Fibroblast of lung (primary cell): ENCODE measurements at places on chromosomes 6 and 20. TPM values are rescaled to one million over a fixed set of nuclear protein-coding genes. Genes with fewer than 3 reads are reported as not detected.

DNA sequence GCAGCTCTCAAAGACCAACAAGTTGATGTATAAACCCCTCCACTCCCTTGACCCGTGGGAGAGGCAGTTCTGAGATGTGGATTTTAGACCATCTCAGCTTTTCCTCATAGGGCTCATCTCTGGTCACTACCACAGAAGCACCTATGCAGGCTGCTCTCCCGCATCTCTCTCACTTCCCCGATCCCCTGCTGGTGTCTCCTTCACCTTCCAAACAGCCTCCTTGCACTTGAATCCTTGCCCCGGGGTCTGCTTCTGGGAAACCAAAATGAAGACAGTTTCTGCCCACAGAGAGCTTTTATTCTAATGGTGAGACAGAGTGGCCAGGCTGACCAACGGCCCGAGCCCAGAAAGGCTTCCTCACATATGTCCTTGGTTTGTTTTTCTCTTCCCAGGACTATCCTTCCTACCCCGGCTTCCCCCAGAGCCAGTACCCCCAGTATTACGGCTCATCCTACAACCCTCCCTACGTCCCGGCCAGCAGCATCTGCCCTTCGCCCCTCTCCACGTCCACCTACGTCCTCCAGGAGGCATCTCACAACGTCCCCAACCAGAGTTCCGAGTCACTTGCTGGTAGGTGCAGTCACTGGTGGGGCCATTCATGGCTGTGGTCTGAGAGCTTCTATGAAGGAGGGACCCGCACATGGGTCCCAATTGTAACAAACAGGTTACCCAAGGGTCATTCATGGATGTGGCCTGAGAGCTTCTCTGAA is 179.3 kb downstream of the EYA2 start:
- DNase-seq, result no peak

Gene COL21A1
- total RNA-seq, result 2.3 and 6.9 TPM in 2 replicates

Gene FAM209A
- not detected in 2 replicates for total RNA-seq

- DNase-seq, result peak; percentile 75
These were observed 279.7 kb downstream of the CDC5L start for GRCh38 chr6:44667226-44667625.

GRCh38 chr6:99232056-99232455 is 117.4 kb downstream of the FAXC start:
- no peak for DNase-seq

Gene BMP6
- under 0.01 TPM in 2 replicates for total RNA-seq

GRCh38 chr6:2695454-2696095 is 55.1 kb downstream of the MYLK4 start:
- DNase-seq, result peak; percentile 29

DNA sequence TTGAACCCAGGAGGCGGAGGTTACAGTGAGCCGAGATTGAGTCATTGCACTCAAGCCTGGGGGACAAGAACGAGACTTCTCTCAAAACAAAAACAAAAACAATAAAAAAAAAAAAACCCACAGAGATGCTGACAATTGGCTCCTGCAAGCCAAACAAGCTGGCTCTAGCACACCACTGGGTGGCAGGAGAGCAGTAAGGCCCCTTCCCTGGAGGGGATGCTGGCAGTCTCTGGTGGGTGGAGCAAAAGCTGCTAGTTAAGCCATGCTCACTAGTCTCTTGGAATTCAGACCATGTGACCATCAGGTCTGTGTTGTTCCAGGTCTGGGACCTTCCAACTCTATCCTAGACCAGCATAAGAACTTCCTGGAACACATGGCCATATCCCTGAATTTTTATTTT is 18.9 kb upstream of the DSN1 start:
- DNase-seq, result peak; percentile 76

GRCh38 chr6:21918041-21918440 is 324.5 kb downstream of the SOX4 start:
- no peak for DNase-seq

DNA sequence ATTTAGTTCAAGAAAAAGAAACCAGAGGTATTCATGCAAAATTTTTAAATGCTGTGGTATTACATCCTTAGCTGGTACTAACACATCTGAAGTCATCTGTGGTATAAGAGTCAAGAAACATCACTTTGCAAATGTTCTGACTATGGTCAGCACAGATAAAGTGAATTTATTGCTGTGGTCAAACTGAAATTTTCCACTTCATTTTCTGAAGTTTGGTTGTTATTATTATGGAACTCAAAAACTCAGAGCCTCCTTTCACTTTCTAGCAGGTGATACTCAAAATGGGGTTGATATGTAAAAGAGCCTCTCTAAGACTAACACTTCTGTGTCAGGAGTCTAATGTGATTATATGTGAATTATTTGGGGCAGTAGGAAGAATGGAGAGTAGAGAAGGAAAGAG is 257.8 kb downstream of the RNGTT start:
- no peak for DNase-seq

Gene SAPCD1
- 0.26 and 0.50 TPM in 2 replicates for total RNA-seq

Gene LGSN
- total RNA-seq, result under 0.01 TPM in 1 of 2 replicates, not detected in the other

GRCh38 chr20:19016140-19016497 is 196.3 kb upstream of the SLC24A3 start:
- DNase-seq, result no peak

- no peak for DNase-seq
These were observed 9.4 kb downstream of the ACSS1 start for GRCh38 chr20:25048519-25048952.

GRCh38 chr6:116971959-116972358 is 94.9 kb downstream of the RFX6 start:
- DNase-seq, result peak; percentile 23

GRCh38 chr6:29762051-29762450 is 38.8 kb downstream of the HLA-F start:
- no peak for DNase-seq

Gene CLPSL2
- total RNA-seq, result not detected in 2 replicates

Gene C6orf120
- total RNA-seq, result 41.9 and 46.2 TPM in 2 replicates

Gene C6orf52
- 0.26 and 0.33 TPM in 2 replicates for total RNA-seq

- DNase-seq, result no peak
These were observed 77.2 kb downstream of the CDC5L start for GRCh38 chr6:44464527-44465310.

- DNase-seq, result no peak
These were observed 103.1 kb downstream of the LRFN2 start for GRCh38 chr6:40484066-40484465.

GRCh38 chr6:107547451-107547840 is 57.5 kb downstream of the SOBP start:
- DNase-seq, result no peak

Gene COL12A1
- total RNA-seq, result 580 and 1,023 TPM in 2 replicates

DNA sequence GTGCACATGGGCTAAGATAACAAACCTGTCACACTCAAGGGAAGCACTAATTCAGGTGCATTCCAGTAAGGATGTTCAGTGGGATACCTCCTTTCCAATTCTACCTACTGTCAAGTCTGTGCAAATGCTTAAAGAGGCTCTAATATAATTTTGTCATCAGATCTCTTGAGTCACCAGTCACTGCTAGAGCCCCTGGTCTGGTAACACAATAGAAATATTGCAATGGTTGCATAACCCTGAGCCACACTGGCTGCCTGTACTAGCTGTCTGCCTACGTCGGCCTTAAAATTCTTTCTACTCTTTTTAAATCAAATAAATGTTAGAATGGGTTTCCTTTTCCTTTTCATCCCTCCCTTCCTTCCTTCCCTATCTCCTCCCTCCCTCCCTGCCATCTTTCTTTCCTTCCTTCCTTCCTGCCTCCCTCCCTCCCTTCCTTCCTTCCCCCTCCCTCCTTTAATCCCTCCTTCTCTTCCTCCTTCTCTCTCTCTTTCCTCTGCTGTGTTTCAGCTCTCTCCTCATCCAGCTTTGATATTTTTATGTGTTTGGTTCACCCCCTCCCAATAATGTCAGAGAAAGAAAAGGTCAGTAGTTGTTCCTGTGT is 28.1 kb upstream of the OLIG3 start:
- no peak for DNase-seq

Gene CLIC5
- total RNA-seq, result not detected in 2 replicates

Gene COMMD7
- total RNA-seq, result 26.7 and 39.6 TPM in 2 replicates

Gene MYLK2
- under 0.01 TPM in 1 of 2 replicates, not detected in the other for total RNA-seq

- no peak for DNase-seq
These were observed 230.8 kb downstream of the BCAS1 start for GRCh38 chr20:53839423-53840176.

- DNase-seq, result no peak
These were observed 317.0 kb downstream of the CDC5L start for GRCh38 chr6:44704240-44705150.

- DNase-seq, result no peak
These were observed 1.7 kb upstream of the DLL1 start for GRCh38 chr6:170292407-170293158.

Gene NELFE
- total RNA-seq, result 85.5 and 111 TPM in 2 replicates

Gene MDFI
- total RNA-seq, result 0.17 and 3.3 TPM in 2 replicates

GRCh38 chr20:47334022-47334551 is 22.4 kb downstream of the ZMYND8 start:
- DNase-seq, result peak; percentile 97

DNA sequence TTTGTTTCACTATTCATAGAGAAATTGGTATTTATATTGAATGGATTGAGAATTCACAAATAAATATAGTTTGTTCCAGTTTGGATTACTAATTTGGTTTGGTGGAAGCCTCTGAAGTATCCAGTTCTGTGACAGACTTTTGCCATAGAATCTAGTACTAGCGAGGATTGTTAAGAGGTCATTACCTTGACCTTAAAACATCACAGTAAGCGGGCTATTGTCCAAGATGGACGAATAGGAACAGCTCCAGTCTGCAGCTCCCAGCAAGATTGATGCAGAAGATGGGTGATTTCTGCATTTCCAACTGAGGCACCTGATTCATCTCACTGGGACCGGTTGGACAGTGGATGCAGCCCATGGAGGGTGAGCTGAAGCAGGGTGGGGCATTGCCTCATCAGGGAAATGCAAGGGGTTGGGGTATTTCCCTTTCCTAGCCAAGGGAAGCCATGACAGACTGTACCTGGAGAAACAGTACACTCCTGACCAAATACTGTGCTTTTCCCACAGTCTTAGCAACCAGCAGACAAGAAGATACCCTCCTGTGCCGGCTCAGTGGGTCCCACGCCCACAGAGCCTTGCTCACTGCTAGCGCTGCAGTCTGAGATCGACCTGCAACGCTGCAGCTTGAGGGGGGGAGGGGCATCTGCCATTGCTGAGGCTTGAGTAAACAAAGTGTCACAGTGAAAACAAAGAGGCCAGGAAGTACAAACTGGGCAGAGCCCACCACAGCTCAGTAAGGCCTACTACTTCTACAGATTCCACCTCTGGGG is 66.4 kb upstream of the NEDD9 start:
- DNase-seq, result peak; percentile 44

- DNase-seq, result no peak
These were observed 47.4 kb downstream of the HDAC2 start for GRCh38 chr6:113923526-113923925.

Gene HLA-DQB1
- total RNA-seq, result not detected in 2 replicates

DNA sequence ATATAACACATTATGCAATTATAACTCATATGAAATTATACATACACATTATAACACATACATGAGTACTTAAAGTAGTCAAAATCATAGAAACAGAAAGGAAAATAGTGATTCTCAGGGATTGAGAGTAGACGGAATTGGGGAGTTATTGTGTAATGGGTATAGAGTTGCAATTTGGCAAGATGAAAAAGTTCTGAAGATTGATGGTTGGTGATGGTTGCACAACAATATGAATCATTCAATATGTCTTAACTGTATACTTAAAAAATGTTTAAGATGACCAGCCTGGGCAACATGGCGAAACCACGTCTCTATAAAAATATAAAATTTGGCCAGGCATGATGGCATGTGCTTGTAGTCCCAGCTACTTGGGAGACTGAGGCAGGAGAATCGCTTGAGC is 372.7 kb downstream of the CDKAL1 start:
- DNase-seq, result peak; percentile 76

GRCh38 chr6:132235596-132236280 is 165.5 kb downstream of the MOXD1 start:
- DNase-seq, result peak; percentile 38

Gene TOMM34
- 10.5 and 15.5 TPM in 2 replicates for total RNA-seq

- DNase-seq, result no peak
These were observed 63.6 kb upstream of the NOX3 start for GRCh38 chr6:155519176-155519738.

GRCh38 chr6:117496383-117496990 is 14.0 kb downstream of the DCBLD1 start:
- DNase-seq, result peak; percentile 62

Gene TMC2
- total RNA-seq, result under 0.01 TPM in 2 replicates

- no peak for DNase-seq
These were observed 145.2 kb upstream of the AKIRIN2 start for GRCh38 chr6:87847135-87847829.

- no peak for DNase-seq
These were observed 8.9 kb downstream of the KCNK15 start for GRCh38 chr20:44754554-44754953.

GRCh38 chr6:22362361-22362760 is 65.5 kb upstream of the PRL start:
- DNase-seq, result no peak

DNA sequence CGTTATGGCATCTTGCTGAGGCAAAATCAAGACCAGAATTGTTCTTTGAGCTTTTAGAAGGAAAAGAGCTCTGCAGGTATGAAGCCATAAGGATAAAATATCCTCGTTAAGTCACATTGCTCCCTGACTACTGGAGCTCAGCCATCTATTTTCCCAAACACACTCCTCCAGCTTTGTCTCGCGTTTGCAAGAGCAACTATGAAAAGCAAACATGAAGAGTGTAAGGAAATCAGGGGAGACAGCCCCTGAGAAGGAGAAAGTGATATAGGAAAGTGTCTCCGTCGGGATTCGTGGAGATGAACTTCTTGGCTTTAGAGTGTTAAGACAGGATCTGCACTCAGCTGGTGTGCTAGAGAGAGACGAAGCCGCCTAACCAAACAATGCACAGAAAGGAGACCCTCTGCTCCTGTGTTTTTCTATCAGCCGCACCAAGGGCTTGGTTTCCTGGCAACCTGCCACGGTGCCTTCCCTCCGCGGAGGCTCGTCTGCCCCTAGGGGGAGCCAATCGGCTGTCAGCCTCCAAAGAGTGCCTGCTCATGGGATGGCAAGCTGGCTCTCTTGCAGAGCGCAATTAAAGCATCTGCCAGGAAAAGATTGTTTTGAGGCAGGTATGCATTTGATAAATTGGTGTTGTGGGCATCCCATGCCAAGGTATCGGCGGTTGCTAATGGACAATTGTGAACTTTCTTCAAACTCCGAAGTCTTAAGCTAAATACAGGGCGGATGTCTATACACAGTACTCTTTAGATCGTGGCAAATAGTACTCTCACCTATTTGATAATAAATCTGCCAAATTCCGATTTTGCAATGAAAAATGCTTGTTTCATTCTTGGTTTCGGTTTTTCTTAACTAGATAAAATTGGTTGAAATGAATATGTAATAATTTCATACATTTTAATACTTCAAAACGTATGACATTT is 603.2 kb downstream of the RNF144B start:
- peak; percentile 55 for DNase-seq

DNA sequence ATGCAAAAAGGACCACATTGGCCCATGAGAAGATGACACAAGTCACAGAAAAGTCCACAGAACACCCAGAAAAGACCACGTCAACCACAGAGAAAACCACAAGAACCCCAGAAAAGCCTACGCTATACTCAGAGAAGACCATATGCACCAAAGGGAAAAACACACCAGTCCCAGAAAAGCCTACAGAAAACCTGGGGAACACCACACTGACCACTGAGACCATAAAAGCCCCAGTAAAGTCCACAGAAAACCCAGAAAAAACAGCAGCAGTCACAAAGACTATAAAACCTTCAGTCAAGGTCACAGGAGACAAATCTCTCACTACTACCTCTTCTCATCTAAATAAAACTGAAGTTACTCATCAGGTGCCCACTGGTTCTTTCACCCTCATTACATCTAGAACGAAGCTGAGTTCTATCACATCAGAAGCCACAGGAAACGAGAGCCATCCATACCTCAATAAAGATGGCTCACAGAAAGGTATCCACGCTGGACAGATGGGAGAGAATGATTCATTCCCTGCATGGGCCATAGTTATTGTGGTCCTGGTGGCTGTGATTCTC is 11.2 kb downstream of the MUCL3 start:
- DNase-seq, result no peak
